ENCODE measurements at places on chromosomes 6 and 20.
A peak's percentile ranks its signal among the peaks of the same experiment; 100 is the strongest.

DNA sequence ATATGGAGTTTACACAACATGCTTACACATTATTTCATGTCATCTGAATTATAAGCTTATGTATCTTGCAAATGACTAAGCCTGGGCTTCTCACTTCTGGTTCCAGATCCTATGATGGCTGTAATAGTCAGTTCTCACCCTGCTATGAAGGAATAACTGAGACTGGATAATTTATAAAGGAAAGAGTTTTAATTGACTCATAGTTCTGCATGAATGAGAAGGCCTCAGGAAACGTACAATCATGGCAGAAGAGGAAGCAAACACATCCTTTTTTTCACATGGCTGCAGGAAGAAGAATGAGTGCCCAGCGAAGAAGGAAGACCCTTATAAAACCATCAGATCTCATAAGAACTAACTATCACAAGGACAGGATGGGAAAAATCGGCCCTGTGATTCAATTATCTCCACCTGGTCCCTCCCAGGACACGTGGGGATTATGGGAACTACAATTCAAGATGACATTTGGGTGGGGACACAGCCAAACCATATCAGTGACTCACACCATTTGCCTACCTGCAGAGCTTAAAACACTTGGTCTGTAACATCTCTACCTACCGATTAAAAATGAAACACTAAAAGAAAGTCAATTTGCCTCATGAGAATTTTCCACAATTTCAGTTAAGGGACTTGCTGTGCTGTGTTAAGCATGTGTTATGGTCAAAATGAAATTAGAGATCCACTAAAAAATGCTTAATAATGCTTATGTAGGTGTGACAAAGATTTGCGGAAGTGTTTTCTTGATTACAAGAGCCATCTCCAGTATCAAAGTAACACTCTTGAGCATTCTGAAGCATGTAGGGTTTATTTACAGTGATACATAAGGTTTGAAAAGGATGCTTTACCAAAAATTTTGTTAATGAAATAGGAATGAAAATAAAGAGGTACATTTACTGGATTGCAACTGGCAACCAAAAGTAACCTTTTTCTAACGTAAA lies 2.2 kb upstream of the RWDD1 start:
- no peak for DNase-seq

DNA sequence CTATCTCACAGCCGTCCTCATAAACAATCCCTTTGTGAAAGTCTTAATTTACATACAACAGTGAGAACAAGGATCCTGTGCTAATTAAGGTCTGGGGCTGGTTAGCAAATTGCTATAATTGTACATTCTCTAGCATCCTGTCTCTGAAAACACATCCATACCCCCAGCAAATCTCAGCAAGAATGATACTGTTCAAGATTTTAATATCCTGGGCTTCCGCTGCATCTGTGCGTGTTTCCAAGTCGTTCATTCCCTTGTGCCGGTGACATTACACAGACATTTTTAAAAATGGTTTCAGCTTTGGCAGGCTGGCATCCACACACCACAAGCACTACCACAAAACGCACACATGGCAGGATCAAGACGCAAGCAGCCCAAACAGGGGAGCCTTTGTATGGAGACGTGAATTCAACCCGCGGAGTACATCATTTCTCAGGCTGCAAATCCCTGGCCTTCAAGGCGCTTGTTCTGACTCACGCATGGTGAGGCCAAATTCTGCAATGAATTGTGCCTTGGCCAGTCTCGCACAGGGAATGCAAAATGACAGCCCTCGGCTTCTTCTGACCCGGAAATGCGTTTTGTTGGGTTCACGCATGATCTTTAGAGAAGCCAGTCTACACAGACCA lies 20.3 kb downstream of the ZMYND8 start:
- DNase-seq, result peak; percentile 87

DNA sequence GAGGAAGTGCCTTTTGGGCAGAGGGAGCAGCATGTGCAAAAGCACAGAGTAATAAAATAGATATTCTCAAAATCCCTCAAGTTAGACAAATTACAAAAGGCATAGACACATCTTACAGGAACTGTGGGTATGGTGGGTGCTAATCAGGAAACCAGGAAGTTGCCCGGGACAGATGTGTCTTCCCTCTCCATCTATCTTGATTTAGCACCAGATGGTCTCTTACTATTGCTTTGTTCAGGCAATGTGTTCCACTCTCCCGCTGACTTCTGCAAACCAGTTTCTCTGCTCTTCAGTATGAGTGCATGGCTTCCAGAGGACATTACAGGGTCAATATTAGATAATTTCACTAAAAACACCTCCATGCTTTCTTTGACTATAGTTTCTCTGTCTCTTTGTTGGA lies 13.2 kb downstream of the CITED2 start:
- no peak for DNase-seq

GRCh38 chr6:17448165-17448564 lies 54.8 kb downstream of the CAP2 start:
- peak; percentile 47 for DNase-seq

GRCh38 chr20:62080249-62080990 lies 14.7 kb upstream of the TAF4 start:
- no peak for DNase-seq

All from AG10803 (cell line).